ENCODE measurements at places on chromosomes 2 and 18.

GRCh38 chr2:180949896-180950295 is 30.5 kb upstream of the UBE2E3 start:
- DNase-seq = no peak

GRCh38 chr2:8485736-8486135 is 196.1 kb upstream of the ID2 start:
- DNase-seq = no peak

DNA sequence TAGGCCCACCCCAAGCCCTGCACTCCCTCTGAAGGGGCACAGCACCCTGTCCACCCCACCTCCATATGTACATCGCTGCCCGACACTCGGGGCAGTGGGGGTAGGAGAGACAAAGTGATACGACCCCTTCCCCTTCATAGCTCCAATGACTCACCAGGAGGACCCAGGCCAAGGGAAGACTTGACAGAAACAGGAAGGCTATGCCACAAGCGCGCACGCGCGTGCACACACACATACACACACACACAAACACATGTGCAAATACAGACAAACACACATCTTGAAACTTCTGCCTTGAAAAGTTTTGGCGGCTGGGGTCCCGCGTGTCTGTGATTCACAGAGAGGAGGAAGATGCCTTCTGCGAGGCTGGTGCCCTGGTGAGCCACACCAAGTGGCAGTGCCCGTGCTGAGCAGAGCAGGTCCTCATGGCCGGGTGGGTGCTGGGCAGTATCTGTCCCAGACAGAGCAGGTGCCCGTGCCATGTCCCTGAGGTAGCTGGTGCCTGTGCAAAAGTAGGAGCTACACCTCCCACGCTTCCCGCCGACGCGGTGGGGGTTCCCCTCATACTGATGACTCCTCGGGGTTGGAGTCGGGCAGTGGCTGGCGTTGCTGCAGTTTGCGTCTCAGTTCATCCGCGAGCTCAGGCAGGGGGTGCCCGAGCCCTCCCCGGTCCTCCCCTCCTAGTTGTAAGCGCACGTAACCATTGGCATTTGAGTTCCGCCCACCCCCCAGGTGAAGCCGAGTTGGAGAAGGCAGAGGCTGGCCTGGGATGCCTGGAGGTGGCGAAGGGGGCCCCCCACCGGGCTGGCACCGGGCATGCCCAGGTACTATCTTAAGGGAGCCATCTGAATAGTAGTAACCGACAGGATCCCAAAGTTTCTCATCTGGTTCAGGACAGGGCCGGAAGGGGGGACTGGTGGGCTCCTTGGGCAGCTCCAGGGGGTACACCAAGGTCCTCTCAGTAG is 2.5 kb upstream of the ANKRD39 start:
- no peak for DNase-seq

DNA sequence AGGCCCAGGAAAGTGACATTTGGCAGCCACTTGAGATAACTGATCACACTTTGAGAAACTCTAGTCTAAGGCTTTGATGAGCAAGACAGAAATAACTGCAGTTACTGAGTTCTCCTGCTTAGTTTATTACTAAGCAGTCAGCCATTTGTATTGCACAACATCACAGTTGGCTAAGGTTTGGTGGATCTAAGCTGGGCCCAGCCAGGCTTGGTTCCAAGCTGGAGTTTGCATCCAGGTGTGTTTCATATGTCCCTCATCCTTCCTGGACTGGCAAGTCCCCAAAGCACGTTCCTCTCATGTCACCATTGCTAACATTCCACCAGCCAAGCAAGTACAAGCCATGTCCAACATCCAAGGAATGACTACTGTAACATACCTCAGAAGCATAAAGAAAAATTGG is 71.3 kb upstream of the ZNF532 start:
- DNase-seq = peak; percentile 99

Measured in AG10803 (cell line).